ENCODE measurements at places on chromosomes 1 and 21.
A peak's percentile ranks its signal among the peaks of the same experiment; 100 is the strongest.

GRCh38 chr1:45620588-45621500, 3.0 kb downstream of the CCDC17 start:
- DNase-seq = no peak

DNA sequence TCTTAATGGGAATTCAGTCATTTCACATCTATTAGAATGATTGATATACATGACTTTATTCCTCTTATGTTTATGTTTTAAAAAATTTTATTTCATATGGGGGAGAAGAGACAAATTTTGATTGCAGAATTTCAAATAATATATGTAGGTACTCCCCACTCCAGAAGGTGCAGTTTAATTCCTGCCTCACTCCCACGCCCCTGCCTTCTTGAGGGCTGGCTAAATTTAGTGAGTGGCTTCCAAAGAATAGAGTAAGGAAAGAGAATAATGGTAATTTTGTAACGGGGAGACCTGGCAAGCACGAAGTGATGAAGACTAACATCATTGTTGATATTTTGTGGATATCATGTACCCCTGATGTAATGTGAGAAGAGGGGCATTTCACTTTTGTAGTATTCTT, 94.7 kb upstream of the FAM78B start:
- DNase-seq = no peak

GRCh38 chr1:53545663-53546408, 86.6 kb downstream of the DMRTB1 start:
- no peak for DNase-seq

GRCh38 chr1:207838156-207839082, 72.5 kb downstream of the CD34 start:
- peak; percentile 41 for DNase-seq

- DNase-seq = peak; percentile 90
These were observed 79.0 kb downstream of the RAVER2 start for GRCh38 chr1:64823691-64824476.

Measured in cardiac fibroblast (primary cell).